CD4-positive, CD25-positive, alpha-beta regulatory T cell (primary cell): ENCODE measurements at places on chromosomes 11 and 22. TPM values are rescaled to one million over a fixed set of nuclear protein-coding genes. Genes with fewer than 3 reads are reported as not detected.

- DNase-seq, result no peak
These were observed 87.6 kb upstream of the FSHB start for GRCh38 chr11:30143098-30143705.

DNA sequence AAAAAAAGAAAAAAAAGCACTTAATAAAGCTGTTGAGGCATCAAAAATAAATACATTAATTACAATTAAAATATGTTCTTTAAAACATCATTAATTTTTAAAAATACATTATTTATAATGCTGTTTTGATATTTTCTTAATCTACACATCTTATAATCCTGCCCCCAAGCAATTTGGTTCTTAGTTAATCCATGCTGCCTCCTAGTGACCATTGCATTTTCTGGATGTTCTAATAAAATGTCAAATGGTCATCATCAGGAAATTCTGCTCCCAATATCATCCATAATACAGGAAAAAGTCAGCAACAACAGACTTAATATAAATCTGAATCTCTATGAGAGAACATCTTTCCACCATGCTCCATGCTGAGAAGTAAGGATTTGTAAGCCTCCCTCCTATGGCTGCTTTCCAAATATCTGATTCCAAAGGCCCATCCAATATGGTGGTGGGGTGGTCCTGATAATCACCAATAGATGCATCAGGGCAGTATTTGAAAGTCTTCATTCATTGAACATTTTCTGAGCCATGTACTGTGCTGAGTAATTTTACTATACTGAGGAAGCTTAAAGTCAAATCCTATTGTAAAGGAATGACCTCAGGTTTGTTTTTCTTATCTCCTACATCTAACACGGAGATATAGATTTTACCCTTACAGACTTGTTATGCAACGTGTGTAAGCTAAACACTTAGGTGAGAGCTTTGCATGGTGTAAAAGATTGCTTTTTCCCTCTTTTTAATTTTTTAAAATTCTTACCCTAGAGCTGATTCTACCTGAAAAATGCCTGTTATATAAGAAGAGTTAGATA is 124.7 kb upstream of the BMAL1 start:
- no peak for DNase-seq

DNA sequence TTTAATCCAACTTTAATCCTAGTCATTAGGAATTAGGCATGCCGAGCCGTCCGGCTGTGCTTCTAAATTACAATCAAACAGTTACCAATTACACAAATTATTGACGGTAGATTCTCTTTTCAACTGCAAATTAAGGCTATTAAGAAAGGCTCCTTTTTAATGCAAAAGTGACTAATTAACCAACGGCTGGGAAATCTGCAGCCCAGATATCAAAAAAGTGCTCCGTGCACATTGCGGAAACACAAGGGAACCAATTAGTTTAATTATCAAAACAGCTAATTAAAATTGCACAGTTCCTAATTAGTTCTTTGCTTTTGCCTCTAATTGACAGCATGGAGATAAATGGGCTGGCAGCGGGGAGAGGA is 19.4 kb upstream of the LMO1 start:
- DNase-seq, result no peak

Gene ROBO3
- 4.4 TPM for total RNA-seq

Gene TUBA8
- 2.3 TPM for total RNA-seq
